ENCODE measurements at places on chromosomes 13 and 19.
A peak's percentile ranks its signal among the peaks of the same experiment; 100 is the strongest.

GRCh38 chr19:1000095-1000494 lies at the start of gene GRIN3B:
Gene GRIN3B, plus strand, starts transcription at chr19:1000419. Its CDS starts 19 bp downstream, at chr19:1000438.
- peak; percentile 35 for DNase-seq

- no peak for DNase-seq
Observed at GRCh38 chr13:80989241-80989640, 648.3 kb upstream of the SPRY2 start.

DNA sequence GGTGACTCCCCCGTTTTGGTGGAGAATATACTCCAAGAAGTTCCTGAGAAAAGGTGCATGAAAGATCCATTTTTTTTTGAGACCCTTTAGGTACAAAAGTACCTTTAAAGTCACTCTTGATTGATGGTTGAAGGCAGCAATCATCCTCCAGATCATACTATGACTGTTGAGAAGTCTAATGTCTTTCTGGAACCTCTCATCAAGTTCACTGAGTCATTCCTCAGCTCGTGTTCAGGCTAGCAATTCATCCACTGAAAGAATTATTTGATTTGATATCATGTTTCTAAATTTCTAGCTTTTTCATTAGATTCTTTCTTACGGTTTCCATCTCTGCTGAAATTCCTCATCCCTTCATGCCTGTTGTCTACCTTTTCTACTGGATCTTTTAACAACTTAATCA lies 65.1 kb upstream of the GJB6 start:
- no peak for DNase-seq

DNA sequence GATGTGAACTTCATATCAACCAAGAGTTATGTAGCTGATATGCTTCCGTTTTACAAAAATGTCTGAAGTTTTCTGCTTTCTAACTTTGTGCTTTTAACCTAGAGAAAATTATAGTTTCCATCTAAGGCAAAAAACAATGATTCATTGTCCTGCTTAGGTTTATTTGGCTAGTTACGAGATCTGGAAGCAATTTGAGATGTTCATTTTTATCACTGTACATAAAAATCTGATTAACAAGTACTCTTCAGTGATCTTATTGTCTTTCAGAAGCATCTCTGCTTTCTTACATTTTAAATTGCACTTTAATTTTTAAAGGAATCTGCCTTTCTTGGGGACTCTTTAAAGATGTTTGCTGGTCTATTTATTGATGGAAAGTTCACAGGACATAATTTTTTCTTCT lies 188.1 kb downstream of the RFC3 start:
- DNase-seq = no peak

DNA sequence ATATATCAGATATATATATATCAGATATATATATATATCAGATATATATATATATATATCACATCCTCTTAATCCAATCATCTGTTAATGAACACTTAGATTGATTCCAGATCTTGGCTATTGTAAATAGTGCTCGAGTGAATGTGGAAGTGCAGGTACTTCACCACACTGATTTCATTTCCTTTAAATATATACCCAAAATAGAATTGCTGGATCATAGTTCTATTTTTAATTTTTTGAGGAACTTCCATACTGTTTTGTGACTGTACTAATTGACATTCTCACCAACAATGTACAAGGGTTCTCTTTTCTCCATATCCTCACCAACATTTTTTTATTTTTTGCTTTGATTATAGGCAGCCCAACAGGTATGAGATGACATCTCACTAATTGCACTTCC lies 277.5 kb downstream of the NHLRC3 start:
- DNase-seq = no peak

GRCh38 chr19:44757735-44758505 lies 9.4 kb downstream of the BCL3 start:
- no peak for DNase-seq

- no peak for DNase-seq
Observed at GRCh38 chr19:58406818-58407657, 1.4 kb upstream of the ZNF584 start.

GRCh38 chr13:113742000-113742441 lies 17.0 kb upstream of the TMEM255B start:
- no peak for DNase-seq

DNA sequence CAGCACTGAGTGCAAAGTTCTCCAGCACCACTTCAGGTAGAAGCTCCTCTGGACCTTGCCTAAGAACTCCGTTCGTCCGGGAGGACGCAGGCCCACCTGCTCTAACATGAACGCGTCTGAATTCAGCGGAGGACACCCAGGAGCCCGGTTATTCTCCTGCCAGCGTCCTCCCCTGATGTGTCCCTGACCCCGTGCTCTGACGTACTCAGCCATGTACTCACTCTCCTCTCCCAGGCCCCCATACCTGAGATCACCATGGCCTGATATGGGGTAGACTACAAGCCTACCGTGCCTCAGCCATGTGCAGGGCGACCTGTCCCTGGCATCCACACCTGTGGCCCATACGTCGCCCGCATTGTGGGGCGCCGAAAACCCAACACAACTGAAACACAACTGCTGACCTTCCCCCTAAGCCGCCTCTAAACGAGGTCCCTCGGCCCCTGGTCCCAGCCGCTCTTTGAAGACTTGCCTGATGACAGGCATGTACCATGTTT lies 744 bp upstream of the ZNF584 start:
- no peak for DNase-seq

GRCh38 chr19:29413435-29413834 lies 112.4 kb upstream of the VSTM2B start:
- no peak for DNase-seq

- no peak for DNase-seq
Observed at GRCh38 chr19:31501427-31502195, 152.4 kb upstream of the TSHZ3 start.

DNA sequence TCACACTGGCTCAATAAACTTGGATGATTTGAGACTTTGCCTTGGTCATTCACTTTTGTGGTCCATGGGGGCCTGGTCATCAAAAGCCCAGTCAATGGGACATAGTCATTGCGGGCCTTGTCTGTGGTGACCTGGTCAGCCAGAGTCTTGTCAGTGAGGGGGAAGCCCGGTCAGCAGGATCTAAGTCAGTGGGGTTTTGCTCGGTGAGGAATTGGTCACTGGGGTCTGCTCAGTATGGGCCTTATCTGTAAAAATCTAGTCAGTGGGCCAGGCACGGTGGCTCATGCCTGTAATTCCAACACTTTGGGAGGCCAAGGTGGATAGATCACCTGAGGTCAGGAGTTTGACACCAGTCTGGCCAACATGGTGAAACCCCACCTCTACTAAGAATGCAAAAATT lies 63.7 kb upstream of the TPM4 start:
- no peak for DNase-seq
